ENCODE measurements at places on chromosomes 11 and 22. TPM values are rescaled to one million over a fixed set of nuclear protein-coding genes. Genes with fewer than 3 reads are reported as not detected.

The CCDC87 gene
- 0.13 TPM for polyA plus RNA-seq

The CNTN5 gene
- polyA plus RNA-seq = 0.02 TPM

The ELFN2 gene
- 0.01 TPM for polyA plus RNA-seq

The C11orf65 gene
- 0.77 TPM for polyA plus RNA-seq

The SLC35C1 gene
- 8.4 TPM for polyA plus RNA-seq
